ENCODE measurements at places on chromosomes 3 and 15.

GRCh38 chr15:60660290-60661051 is 181.5 kb upstream of the ICE2 start:
- DNase-seq: no peak

- no peak for DNase-seq
Observed at GRCh38 chr15:63800241-63800640, 33.5 kb downstream of the HERC1 start.

DNA sequence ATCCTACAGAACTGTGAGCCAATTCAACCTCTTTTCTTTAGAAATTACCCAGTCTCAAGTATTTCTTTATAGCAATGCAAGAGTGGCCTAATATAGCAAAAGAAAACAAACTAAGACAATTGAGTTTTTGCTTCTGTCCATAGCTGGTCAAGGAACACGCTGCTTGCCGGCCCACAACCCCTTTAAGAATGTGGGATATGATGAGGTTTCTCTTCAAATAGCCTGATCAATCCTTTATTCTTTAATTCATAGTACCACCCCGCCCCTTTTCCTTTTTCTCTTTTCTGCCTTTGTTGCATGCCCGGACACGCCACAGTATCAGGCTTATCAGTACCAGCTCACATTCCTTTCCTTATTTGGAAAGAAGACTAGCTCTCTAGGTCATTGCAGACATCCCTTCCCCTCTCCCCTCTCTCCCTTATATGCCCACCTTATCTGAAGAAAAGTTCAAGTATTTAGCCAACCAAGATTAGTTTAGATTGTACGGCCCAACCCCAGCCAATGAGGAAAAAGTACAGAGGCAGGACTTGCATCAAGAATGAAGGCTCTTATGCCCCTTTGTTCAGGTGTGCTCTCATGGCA is 404.5 kb downstream of the OCA2 start:
- no peak for DNase-seq

GRCh38 chr15:39192351-39192750 is 388.5 kb upstream of the THBS1 start:
- DNase-seq: no peak

DNA sequence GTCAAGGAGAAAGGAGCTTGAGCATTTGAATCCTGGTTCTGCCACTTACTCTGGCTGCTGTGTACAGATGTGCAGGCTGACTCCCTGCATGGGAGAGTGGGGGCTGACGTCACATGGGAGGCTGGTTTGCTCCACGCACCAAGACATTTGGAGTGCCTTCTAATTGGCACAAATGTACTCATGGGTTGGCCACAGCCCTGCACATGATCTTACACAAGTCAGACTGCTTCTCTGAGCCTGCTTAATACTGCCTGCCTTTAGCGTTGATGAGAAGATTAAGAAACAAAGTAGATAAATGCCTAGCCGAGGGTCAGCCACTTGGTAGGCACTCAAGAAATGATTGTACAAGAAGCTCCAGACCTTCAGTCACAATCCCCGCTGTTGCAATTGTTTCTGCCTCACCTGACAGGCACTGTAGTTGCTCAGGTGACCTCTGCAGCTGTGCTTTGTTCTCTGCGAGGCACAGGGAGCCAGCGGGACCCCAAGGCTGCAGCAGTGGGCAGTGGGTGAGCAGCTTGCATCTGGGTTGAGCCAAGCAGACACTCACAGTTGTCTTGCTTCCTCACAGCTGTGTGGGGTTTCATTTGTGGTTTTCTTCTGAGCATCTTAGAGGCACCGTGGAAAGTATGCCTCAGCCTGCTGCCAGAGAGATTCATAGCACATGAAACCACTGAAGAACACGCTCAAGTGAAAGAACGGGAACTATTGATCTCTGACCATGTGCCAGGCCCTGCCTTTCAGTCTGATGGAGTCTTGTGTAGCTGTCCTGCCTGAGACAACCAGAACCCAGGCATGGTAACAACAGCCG is 33.1 kb downstream of the GRK7 start:
- peak; percentile 85 for DNase-seq

GRCh38 chr3:51501833-51502561 is 2.2 kb upstream of the DCAF1 start:
- DNase-seq: peak; percentile 86

DNA sequence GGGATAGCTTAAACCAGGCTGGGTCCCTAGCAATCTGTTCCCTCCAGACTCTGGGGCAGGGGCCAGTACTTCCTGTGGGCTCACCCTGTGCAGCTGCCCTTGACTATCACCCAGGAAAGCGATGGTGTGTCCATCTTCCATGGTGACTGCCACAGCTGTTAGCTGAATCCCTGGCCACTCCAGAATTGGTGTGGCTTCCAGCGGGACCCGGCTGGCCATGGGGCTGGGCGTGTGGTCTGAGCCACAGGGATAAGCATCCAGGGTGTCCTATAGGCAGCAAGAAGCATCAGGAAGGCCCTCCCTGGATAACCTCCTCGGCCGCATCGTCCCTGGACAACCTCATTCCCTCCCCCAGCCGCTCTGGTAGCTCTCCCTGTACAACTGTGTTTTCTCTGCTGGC is 7.2 kb downstream of the PLXNB1 start:
- no peak for DNase-seq

GRCh38 chr3:112786002-112786590 is 60.6 kb downstream of the CD200R1L start:
- DNase-seq: no peak

DNA sequence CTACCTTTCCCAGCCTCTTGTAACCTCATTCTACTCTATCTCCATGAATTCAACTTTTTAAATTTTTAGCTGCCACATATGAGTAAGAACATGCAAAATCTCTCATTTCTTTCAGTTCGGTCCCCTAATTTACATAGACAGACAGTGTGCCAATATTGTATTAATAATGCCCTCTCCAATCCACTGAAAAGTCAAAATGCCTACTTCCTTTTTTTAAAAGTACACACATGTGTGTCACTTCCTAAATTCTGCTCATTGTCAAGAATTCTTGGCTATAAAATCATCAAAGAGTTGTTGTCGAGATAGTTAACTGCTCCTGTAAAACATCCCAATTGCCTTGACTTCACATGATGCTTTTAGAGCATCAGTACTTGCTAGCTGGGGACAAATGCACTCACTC is 84.2 kb upstream of the IL12A start:
- DNase-seq: no peak

GRCh38 chr3:127090218-127091160 is 102.4 kb upstream of the PRR23E start:
- DNase-seq: no peak

DNA sequence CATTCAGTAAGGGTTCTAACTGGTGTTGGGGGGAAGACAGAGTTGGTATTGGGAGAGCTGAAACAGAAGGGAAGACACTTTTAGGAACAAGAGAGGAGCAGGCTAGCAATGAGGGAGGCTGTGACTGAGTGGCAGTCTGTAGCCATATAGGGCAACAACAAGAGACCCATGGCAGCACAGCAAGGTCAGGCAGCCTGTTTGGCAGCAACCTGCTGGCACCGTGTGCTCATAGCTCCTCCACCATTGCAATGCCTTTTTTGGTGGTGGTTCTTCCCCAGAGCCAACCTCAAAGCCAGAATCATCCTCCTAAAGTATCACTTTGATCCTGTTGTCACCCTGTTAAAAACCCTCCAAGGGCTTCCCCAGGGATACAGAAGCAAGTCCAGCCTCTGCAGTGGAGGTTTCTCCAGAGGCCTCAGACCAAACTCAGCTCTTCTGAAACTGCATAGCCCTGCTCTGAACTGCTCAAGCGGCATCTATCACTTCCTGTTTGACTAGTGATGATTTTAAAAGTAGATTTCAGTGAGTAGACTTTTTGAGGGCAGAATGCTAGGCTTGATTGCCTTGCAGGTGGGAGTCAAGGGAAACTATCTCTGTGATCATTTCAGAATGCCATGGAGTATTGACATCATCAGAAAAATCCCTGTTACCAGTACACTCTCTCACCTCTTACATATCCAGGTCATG is 176.9 kb downstream of the STAC start:
- DNase-seq: no peak

DNA sequence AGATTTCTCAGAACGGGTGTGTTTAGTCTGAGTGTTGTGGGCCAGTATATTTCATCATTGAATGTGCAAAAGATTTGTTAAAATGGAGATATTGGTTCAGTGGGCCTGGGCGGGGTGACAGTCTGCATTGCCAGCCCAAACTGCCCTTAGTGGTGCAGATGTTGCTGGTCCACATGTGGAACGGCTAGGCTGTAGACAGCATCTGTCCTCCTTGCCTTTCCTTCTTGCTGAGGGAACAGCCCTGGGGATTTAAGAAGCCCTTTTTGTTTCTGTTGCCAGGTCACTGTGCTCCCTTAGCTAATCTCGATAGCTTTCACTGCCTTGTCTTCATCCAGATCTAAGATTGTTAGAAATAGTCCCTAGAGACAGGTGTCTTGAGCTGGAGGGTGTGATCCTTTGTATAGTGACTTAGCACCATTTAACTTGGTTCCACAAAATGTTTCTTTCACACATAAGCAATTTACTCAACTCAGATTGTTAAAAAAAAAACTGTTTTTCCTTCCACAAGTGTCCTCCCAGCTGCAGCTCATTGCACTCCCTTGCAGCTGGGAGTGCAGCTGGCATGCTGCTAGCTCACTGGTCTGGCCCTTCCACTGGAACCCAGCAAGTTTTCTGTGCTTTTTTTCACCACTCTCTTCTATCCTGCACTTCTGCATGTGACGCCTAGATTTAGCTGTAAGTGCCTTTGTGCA is 37.5 kb downstream of the GAP43 start:
- DNase-seq: no peak

- no peak for DNase-seq
Observed at GRCh38 chr3:118968111-118968510, 66.5 kb downstream of the IGSF11 start.

- no peak for DNase-seq
Observed at GRCh38 chr3:106256249-106256957, 387.6 kb upstream of the CBLB start.

DNA sequence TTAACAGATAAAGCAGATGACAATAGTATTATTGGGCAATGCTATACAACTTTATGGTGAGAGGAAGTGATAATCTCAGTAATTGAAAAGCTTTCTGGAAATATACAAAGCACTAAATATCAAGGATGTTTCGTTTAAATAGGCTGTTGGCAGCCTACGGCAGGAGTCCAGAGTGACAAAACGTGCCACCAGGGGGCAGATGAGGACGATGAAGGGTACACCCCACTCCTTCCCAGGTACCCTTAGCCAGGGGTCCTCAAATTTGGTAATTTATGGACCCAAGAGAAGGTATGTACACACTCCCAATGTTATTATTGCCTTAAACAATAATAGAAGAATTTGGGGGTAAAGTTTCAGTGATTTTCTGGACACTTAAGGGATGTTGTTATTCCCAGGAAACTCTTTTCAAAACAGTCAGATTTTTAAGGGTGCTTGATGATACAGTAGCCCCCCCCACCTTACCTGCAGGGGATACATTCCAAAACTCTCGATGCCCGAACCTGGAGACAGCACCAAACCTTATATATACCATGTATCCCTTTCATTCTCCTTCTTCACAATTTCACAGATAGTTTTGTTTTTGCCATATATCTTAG is 1.4 kb upstream of the MAGEL2 start:
- no peak for DNase-seq

- no peak for DNase-seq
Observed at GRCh38 chr15:56342653-56343052, 22.6 kb upstream of the TEX9 start.

GRCh38 chr3:39378088-39378487 is 5.1 kb upstream of the SLC25A38 start:
- peak; percentile 67 for DNase-seq

- no peak for DNase-seq
Observed at GRCh38 chr3:53022647-53023046, 23.2 kb downstream of the SFMBT1 start.

- DNase-seq: no peak
Observed at GRCh38 chr15:52233405-52233804, 42.2 kb upstream of the GNB5 start.

DNA sequence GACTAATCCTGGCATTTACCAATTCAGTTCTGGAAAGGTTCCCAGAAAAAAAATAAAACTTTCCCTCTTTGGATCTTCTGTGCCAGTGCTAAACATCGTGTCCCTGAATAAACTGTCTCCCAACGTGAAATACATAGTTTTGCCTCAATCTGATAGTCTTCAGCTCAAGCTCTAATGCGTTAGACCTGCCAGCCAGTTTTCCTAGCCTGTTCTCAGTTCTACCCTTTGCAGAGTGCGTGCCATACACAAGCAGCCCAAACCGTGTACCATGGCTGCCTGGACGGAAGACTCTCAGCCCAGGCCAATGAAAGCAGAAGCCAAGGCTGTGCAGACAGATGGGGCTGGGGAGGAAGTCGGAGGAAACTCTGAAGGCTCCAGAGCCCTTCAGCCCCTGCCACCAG is 11.4 kb upstream of the OCA2 start:
- DNase-seq: no peak

GRCh38 chr3:188059351-188059750 is 94.6 kb upstream of the LPP start:
- no peak for DNase-seq

DNA sequence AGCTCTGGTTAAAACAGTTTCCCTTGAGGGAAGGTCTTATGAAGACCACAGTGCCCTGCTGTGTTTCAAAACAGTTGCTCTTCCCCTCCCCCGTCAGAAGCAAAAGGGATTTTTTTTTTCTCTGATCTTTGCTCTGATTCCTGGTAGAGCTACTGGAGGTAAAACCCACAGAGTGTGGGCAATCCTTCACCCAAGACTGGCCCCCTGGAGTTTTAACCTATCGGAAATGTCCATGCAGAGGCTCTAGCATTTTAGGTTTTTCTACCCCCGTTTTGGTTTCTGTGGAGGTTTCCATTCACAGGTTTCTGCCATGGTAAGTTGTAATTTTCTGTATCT is 27.7 kb downstream of the GRM2 start:
- no peak for DNase-seq

DNA sequence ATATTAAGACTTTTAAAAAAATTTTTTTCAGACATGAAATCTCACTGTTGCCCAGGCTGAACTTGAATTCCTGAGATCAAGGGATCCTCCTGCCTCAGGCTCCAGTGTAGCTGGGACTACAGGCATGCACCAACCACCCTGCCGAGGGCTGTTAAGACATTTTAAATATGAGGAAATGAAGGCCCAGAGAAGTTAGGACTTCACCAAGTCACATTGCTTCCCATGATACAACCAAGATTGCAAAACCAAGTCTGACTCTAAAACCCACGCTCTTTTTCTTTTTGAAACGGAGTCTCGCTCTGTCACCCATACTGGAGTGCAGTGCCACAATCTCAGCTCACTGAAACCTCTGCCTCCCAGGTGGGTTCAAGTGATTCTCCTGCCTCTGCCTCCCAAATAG is 28.0 kb downstream of the PTPN9 start:
- DNase-seq: no peak

GRCh38 chr3:103218146-103218545 is 783.3 kb downstream of the ZPLD1 start:
- no peak for DNase-seq

DNA sequence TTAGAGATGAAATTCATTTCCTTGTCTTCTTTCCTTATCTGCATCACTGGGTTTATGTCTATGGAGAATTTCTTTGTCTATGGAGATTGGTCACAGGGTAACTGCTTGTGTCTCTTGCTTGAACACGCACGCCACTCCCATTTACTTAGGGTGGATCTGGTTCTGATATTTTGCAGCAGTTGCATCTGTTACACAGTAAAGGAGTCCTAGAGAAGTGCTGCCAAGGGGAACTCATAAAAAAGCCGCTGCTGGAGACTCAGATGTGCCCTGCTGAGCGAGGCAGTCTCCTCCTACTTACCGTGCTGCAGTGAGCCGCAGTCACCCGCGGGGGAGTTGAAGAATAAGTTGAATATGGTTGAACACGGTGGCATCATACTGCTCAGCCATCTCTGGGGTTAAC is 105.2 kb upstream of the KLHL25 start:
- DNase-seq: no peak

- DNase-seq: no peak
Observed at GRCh38 chr3:159030138-159030670, 228.3 kb downstream of the MFSD1 start.
